ENCODE measurements at places on chromosomes 1 and 21.

- no peak for DNase-seq
These were observed 2.3 kb upstream of the PMVK start for GRCh38 chr1:154938604-154939399.

- DNase-seq = no peak
These were observed 1.1 kb upstream of the MTMR11 start for GRCh38 chr1:149937759-149938158.

DNA sequence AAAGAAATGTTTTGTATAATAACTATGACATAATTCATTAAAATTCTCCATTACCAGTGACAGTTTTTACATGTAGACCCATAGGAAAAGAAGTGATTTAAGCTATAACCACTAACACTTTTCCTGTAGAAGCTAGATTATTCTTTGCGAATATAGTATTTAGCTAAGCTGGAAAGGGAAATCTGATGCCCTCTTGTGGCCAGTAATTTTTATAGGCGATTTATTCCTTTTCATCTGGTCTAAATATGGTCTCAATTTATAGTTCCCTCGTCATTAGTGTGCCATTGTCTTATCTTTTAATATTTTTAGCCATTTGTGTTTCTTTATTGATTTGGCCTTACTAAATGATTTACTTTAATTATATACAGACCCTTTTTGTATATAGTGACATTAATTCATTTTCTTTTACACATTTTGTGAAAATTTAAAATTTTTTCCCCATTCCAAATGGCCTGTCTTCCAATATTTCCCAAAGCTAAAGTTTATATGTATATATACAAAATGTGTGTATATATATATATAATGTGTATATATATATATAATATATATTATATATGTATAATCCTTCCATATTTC lies 26.7 kb downstream of the BTG3 start:
- no peak for DNase-seq

- DNase-seq = no peak
These were observed 12.5 kb downstream of the CSDE1 start for GRCh38 chr1:114745291-114745690.

GRCh38 chr1:218525451-218526197 lies 180.5 kb downstream of the TGFB2 start:
- no peak for DNase-seq

DNA sequence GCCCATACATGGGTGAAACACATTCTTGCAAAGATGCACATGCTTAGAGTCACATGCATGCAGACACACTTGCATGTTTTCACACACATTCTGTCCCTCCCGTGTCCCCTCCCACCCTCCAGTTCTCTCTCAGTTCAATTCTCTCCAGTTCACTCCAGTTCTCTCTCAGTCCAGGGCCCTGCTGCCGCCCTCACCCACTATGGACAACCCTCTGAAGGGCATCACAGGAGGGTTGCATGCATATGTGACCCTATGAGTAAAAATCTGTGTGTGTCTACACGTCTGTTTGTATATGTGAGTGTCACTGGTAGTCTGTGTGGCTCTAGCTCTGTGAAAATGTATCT lies 21.8 kb upstream of the ADGRB2 start:
- DNase-seq = no peak

DNA sequence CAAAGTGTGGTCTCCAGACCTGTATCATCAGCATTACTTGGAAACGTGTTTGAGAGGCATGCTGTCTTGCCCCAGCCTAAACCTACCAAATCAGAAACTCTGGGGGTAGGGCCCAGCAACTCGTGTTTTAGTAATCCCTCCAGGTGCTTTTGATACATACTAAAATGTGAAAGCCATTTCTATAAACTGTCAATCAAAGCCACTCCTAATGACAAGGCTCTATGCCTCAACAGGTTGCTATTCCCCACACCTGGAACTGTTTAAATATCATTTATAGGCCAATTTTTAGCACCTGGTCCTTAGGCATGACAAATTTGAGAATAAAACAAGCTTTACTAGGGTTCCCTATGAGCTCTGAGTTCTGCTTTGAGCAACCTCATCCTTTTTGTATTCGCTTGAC lies 158.7 kb upstream of the NR5A2 start:
- no peak for DNase-seq

DNA sequence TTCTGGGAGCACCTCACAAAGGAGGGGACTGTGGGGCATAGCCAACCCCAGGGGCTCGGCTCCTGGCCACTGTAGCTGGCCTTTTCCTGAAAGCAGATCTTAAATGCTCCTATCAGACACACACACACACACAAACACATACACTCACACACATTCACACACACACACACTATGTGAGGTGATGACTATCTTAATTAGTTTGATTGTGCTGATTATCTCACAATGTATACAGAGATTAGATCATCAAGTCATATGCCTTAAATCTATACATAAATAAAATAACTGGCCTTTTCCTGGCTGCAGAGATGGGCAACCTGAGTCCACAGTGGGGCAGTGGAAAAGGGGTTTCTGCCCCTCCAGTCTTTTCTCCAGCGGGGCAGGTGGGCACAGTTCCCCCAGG lies 27.1 kb downstream of the LGR6 start:
- no peak for DNase-seq

DNA sequence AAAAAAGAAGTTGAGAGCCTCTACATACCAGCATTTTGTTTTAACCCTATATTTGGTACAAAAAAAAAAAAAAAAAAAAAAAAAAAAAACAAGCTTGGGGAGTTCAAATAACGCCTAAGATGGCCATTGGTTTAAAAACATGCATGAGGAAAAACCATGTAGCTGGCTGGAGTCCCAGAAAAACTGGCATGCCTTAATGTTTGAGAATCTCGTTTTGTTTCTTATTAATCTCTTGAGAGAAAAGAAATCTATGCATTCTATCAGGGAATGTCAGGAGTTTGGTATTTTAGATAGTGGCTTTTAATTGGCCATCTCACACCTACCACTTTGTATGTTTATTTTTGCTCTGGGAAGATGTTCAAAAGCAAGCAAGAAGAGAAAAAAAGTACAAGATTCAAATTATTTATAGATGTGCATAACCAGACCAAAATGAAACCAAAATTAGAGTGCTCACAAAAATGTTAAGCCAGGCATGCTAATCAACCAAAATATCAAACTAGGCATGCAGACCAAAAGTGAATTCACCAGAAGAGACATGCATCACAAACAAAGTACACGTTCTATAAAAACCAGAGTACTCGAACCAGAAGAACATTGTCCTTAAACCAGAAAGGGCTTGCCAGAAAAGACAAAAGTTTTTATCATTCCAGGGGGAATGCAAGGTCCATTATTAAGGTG lies 156.6 kb downstream of the AK5 start:
- DNase-seq = no peak

DNA sequence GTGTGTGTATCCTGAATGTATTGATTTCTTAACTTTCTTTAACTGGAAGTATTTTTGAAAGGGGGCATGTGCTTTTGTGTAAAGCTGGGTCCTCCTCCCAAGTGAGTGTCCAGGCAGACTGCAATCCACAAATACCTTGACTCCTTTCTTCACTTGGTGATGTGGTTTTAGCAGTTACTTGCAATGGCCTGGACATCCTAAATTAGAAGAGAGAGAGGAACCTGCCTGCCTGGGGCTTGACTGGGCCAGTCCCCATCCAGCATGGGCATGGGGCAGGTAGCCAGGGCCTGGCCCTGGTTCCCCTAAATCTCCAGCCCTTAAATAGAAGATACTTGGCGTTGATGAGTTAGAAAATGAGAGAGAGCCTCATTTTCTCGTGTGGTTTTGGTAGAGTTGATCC lies 159.7 kb downstream of the PGBD5 start:
- DNase-seq = no peak

DNA sequence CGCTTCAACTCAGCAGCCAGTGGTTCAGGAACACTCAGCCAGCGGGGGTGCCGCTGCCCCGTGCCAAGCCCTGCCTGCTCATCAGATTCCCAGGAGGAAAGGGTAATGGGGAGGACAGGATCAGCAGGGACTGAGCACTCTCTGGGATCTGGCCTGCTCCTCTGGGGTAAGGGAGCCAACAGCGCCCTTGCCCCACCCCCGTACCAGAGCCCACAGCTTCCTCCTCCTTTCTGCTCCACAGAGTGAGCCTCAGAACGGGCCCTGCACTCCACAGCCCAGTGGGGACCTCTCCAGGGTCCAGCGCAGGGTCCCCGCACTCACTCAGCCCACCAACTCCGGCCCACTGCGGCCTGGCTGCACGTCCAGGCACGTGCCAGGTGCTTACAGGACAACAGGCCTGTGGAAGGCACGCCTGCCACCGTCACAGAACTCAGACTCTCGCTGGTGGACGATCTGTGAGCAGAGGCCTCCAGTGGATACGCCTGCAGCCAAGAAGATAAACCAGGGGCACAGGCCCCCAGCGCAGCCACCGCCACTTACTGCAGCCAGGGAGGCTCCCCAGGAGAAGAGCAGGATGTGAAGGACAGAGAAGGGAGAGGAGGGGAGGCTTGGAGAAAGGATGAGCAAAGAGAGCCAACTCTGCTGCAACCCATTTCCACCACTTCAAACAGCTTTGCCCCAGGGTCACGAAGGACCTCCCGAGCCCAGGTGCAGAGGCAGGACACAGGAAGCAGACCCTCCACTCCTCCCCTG lies 2.1 kb downstream of the MEGF6 start:
- no peak for DNase-seq

DNA sequence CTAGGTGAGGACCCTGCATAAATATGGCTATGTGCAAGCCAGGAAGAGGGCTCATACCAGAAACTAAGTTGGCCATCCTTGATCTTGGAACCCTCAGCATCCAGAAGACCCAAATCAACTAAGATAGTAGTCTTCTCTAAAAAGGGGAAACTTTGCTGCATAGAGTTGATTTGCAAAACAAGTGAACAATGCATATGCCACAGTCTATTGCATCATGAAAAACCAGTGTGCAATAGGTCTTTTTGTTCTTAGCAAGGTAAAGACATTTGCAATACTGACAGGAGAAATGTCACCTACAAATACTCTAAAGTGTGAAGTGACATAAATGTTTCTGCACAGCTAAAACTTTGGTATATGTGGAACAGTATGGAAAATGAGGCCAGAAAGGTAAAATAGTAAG lies 2.0 kb upstream of the IFI16 start:
- no peak for DNase-seq

GRCh38 chr1:39088658-39089057 lies 62.5 kb downstream of the NDUFS5 start:
- no peak for DNase-seq

DNA sequence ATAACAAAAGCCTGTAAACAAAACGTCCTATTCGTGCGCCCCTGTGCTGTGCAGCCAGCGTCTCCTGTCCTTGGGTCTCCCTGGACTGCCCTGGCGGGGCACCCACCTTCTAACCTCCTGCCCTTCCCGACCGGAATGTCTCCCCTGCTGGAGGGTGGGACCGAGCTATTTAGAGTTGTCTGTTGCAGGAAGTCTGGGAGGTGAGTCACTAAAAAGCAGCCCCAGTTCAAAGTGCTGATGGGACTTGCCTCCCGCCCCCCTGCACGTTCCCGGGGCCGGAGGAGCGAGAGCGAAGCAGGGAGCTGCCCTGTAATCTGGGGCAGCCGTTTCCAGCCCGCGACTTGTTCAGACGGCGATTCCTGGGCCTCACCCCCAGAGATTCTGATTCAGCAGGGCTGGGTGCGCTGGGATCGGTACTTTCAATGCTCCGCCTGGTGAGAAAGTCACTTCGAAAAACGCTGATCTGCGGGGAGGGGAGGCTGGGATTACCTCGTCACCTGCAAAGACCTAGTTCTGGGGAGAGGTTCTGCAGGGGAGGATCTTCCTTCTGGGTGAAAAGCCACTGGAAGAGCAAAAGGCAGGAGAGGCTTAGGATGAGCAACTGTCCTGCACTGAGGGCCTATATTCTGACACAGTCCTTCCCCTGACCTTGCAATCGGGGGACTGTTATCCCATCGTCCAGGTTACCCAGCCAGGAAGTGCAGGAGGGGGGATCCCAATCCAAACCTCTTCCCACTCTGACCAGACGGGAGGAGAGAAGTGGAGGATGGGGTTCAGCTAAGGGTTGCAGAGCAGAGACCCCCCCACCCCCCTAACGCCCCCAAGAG lies 1.2 kb upstream of the DHRS3 start:
- DNase-seq = peak; percentile 97

- DNase-seq = no peak
These were observed 101.2 kb downstream of the LAMC2 start for GRCh38 chr1:183287191-183287675.

- no peak for DNase-seq
These were observed 58.0 kb upstream of the PRMT6 start for GRCh38 chr1:106998431-106999002.

DNA sequence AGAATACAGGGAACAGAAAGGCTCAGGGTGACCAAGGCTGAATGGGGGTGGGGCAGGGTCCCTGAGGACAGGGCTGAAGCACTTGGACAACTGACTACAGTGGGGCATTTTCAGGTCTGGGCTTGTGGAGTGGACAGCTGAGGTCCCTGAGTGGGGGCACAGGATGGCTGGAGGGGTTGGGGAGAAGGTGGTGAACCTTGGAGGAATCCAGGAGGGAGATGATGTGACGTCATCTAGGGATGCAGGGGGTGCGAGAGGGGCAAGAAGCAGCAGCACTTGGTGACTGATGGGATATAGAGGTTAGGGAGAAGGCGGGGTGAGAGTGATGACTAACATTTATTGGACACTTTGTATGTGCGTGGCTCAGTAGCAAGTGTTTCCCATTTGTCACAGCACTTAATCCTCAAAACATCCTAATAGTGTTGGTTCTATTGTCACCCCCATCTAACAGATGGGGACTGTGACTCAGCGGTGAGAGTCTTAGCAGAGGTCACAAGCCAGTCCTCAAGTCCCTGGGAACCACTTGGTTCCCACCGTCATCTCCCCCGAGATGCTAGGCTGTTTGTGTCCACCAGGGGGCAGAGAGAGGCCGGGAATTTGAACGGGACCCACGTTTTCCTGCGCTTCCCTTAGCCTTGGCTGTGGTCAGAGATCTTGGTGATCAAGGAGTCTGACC lies 27.9 kb upstream of the BMP8B start:
- no peak for DNase-seq

- no peak for DNase-seq
These were observed 540.0 kb downstream of the OMA1 start for GRCh38 chr1:58006421-58007046.

DNA sequence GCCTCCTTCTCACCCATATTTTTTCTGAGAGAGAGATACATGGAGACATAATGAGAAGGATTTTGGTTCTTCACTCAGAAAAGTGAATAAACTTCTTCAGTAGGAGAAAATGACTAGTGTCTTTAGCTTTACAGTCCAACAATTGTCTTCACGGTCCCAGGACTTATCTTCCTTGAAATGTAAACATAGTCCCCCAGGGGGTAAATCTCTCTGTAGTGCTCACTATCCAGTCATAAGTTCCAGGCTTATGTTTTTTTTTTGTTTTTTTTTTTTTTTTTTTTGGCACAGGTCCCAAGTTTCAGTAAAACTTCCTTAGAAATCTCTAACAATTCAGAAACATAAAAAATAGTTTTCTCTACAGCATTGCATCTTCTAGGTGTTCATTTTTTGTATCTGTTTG lies 890.2 kb upstream of the B3GALT2 start:
- no peak for DNase-seq

All from vagina (tissue), 2 donors.